ENCODE measurements at places on chromosomes 1 and 21.

GRCh38 chr1:59999006-59999405 lies 72.4 kb upstream of the CYP2J2 start:
- no peak for DNase-seq

- DNase-seq, result no peak
Observed at GRCh38 chr21:46031484-46031883, 49.9 kb downstream of the COL6A1 start.

DNA sequence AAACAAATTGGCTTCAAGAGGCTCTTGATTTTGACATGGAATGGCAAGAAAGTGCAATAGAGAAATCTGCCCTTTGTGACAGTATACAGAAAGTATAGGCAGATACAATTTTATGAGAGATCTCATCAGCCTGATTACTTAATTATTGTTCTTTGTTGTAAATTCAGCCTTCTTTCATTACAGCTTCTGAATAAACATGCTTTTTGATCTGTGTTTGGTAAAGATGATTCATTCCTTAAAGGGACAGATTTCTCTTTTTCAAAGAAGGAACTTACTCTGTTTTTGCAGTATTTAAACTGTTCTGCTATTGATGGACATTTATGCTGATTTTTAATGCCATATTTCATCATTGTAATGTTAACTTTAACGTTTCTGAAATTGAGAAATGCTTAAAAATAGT lies 13.7 kb upstream of the MPC2 start:
- DNase-seq, result no peak

- DNase-seq, result no peak
Observed at GRCh38 chr1:210709701-210710100, 381.0 kb downstream of the HHAT start.

GRCh38 chr1:181061891-181062835 lies 26.3 kb upstream of the IER5 start:
- no peak for DNase-seq
